Chondrocyte (in vitro differentiated cells): ENCODE measurements at places on chromosomes 5 and 9.

DNA sequence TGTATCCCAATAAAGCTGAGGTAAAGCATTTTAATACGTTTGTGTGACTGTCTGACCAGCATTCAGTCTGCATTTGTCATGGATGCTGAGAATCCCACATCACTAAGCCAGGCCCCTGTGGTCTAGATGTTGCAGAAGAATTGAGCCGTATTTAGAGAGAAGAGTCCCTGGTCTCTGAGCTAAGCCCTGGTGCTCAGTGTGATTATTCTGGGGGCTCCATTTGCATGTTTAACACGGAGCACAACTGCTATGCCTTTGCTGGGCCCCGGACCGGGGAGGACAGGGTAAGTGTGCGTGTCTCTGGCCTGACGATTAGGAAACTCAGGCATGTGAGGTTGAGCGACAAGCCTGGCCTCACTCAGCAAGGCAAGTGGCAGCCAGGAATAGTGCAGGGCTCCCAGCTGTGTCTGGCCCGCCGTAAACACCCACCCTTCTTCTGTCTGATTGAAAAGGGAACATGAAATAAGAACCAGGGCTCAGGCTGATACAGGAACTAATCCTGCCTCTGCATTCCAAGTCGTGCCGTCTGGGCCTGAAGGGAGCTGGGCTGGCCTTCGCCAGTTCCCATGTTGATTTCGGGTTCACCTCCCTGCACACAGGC is 22.3 kb downstream of the FAM78A start:
- no peak for DNase-seq

- DNase-seq, result no peak
Measured at GRCh38 chr9:134399435-134400056, 73.3 kb downstream of the RXRA start.

DNA sequence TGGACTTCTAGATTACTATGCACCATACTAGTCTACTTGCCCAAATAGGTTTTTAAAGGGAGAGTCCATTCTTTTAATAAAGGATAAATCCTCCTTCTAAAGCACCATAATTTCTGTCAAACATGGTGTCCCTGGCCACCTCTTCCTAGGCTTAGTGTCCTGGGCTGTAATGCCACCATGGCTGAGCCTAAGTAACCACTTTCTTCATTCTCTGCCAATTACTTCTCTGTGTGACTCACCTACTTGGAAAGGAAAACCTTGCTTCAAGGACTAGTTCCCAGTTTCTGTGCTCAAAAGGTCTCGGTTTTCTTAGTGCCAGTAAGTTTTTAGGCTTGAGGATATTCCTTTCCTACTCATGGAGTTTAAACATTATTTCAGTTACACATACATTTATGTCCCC is 273.4 kb downstream of the DENND1A start:
- DNase-seq, result no peak

DNA sequence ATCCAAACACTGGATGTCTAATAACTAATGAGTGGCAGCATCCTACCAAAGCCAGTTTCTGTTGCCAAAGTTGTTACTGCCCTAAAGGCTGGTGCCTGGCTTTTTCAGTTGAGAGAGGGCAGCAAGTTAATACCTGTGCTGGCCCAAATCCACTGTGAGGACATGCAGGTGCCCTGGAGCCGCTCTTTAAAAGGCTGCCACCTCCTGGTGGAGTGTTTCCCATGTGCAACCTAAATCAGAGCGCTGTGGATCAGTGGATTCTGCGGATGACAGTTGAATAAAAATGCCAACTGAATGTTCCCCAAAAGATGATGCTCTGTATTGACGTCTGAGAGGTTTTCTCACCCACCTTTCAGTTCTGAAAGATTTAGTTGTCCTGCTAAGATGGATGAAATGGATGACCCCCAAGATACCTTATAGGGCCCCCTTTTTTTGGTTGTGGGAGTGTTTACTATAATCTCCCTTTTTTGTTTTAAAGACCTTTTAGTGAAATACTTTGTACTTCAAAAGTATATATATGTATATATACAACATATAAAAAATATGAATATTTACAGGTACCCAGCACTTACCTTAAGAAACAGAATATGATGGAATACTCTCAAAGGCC is 146.4 kb downstream of the EGFLAM start:
- DNase-seq, result no peak

DNA sequence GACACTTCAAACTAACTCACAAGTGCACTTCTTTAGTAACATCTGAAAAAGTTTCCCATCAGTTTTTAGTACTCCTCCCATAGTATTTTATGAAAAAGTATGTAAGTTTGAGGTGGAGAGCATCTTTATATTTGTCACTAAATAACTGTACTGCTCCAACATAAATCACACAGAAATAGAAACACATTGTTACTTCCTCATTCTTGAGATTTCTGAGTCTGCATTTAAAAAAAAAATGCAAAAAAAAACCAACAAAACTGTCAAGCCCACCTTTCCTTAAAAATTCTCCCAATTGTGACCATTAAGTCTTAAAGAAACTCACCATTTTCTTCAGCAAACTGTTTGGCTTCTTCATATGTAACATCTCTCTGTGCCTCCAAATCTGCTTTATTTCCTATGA is 18.7 kb downstream of the RAB14 start:
- DNase-seq, result no peak

GRCh38 chr9:117030254-117030768 is 343.2 kb downstream of the TRIM32 start:
- DNase-seq, result no peak

- no peak for DNase-seq
Measured at GRCh38 chr9:34242830-34243229, 64.0 kb downstream of the UBAP1 start.

- no peak for DNase-seq
Measured at GRCh38 chr5:107705402-107706014, 34.8 kb upstream of the EFNA5 start.

- DNase-seq, result no peak
Measured at GRCh38 chr9:129428864-129429577, 191.9 kb downstream of the C9orf50 start.

DNA sequence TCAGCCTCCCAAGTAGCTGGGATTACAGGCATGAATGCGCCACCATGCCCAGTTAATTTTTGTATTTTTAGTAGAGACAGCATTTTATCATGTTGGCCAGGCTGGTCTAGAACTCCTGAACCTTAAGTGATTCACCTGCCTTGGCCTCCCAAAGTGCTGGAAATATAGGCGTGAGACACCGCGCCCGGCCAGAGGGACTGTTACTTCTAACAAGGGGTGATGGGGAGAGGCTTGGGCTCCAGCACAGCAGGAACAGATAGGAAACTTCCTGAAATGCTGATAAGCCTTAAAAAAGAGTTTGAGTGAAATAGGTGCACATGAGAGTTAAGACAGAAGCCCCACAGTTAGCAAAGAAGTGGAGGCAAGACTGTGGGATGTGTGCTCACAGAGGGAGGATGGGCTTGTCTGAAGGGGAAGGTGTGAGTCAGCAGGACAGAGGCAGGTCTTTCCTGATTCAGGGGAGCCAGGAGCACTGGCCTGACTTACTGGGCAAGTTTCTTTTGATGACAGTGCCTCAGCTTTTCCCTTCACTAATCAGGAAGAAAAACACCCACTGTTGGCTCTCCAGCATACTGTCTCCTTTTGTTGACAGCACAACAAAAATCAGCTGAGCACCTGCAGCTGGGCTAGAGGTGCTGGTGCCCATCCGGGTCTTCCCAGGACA is 68.4 kb downstream of the RAD23B start:
- DNase-seq, result no peak

GRCh38 chr9:347667-348292 is 133.1 kb downstream of the DOCK8 start:
- no peak for DNase-seq

- no peak for DNase-seq
Measured at GRCh38 chr5:157828944-157829639, 29.9 kb downstream of the CLINT1 start.

GRCh38 chr5:39430461-39430860 is 5.7 kb upstream of the DAB2 start:
- DNase-seq, result no peak

DNA sequence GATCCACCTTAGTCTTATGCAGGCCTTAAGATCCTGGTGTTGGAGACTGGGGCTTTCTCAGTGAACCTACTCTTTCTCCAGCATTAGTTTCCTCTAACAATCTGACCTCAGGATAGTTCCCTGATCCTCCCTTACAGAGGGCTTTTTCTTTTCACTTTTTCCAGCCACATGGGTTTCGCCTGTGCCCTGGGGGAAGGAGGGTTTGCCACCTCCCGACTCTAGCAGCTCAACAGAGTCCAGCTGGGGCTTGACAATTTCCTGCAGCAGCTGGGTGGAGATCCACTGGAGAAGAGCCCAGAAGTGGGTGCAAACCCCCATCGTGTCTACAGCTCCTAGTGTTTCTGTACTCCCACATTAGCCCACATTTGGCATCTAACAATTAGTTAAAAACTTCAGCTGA is 7.6 kb upstream of the TMEM252 start:
- no peak for DNase-seq

- no peak for DNase-seq
Measured at GRCh38 chr5:58191443-58191842, 268.4 kb downstream of the PLK2 start.

DNA sequence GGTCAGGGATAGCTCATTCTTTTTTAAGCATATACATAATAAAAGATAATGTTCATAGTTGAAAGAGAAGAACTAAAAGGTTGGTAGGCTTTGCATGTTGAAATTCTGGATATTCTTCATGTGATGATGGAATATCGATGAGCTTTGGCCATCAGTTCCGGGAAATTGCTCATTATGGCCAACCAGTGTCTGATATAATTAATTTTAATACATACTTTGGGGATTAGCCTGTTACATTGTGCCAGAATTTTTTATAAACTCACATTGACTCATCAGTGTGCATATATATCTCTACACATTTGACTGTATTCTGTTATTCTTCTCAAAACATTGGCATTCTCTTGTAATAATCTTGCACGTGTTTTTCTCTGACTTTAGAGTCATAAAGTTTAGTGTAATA is 84.3 kb downstream of the NNT start:
- no peak for DNase-seq

GRCh38 chr9:106929471-106930177 is 66.7 kb downstream of the ZNF462 start:
- DNase-seq, result no peak

- DNase-seq, result no peak
Measured at GRCh38 chr9:120808931-120809330, 15.7 kb upstream of the FBXW2 start.

GRCh38 chr9:86591472-86591871 is 237.3 kb upstream of the TUT7 start:
- DNase-seq, result no peak

GRCh38 chr5:30040488-30041118 is 1152.9 kb upstream of the CDH6 start:
- no peak for DNase-seq

- peak; percentile 56 for DNase-seq
Measured at GRCh38 chr5:92267830-92268229, 884.7 kb upstream of the ARRDC3 start.

- DNase-seq, result no peak
Measured at GRCh38 chr9:89065921-89066320, 74.7 kb downstream of the S1PR3 start.

GRCh38 chr5:138789771-138790242 is 36.6 kb downstream of the CTNNA1 start:
- no peak for DNase-seq

GRCh38 chr9:93093127-93093876 is 2.7 kb upstream of the CARD19 start:
- DNase-seq, result peak; percentile 7
